ENCODE measurements at places on chromosomes 6 and 20.

DNA sequence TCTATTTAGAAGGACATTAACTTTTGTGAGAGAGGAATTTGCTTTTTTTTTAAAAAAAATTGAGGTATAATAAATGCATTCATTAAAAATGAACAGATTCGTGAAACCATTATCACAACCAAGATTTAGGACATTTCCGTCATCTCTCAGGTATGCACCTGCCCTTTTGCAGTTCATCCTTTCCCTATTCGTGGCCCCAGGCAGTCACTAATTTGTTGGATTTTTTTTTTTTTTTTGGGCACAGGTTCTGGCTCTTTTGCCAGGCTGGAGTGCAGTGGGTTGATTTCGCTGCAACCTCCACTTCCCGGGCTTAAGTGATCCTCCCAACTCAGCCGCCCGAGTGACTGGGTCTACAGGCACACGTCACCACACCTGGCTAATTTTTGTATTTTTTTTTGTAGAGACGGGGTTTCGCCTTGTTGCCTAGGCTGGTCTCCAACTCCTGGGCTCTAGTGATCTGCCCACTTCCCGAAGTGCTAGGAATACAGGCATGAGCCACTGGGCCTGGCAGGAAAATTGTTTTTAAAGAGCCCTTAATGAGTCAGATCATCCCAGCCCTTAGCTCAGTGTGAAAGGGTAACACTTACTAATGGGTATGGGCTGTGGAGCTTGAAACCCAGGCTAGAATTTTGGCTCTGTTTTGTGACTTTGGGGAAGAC, 9.2 kb downstream of the PHF3 start:
- ATAC-seq, result no peak

- ATAC-seq, result no peak
Observed at GRCh38 chr6:33144373-33144772, 47.9 kb downstream of the COL11A2 start.

GRCh38 chr20:63377256-63377941, 16.2 kb upstream of the CHRNA4 start:
- no peak for ATAC-seq

GRCh38 chr6:22380236-22380635, 83.4 kb upstream of the PRL start:
- no peak for ATAC-seq

GRCh38 chr20:60262967-60263603, 304.9 kb downstream of the CDH26 start:
- ATAC-seq, result no peak

- ATAC-seq, result peak; percentile 48
Observed at GRCh38 chr6:87714093-87714842, 12.2 kb upstream of the AKIRIN2 start.

DNA sequence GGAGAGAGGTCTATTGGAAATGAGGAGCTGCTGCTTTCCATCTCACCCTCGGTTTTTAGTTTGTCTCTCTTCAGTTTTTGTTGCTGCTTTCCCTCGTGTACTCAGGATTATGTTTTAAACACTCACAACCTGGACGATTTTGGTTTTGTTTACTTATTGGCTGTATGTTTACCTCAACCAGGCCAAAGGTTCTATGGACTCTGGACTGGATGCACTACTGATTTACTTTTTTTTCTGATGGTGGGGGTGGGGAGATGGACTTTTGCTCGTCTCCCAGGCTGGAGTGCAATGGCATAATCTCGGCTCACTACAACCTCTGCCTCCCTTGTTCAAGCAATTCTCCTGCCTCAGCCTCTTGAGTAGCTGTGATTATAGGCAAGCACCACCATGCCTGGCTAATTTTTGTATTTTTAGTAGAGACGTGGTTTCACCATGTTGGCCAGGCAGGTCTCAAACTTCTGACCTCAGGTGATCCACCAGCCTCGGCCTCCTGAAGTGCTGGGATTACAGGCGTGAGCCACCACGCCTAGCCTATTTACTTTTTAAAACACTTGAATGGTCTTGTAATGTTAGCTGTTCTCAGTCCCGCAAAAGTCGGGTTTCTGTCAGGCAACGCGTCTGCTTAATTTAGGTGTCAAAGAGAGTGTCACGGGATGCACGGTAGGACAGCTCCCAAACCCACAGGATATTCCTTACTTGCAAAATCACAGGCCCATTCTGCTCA, 148.2 kb upstream of the RIPOR2 start:
- ATAC-seq, result no peak

- ATAC-seq, result no peak
Observed at GRCh38 chr20:35602851-35603495, 12.7 kb upstream of the SPAG4 start.

- ATAC-seq, result no peak
Observed at GRCh38 chr20:19074828-19075516, 137.5 kb upstream of the SLC24A3 start.

GRCh38 chr20:14189794-14190402, 147.5 kb downstream of the FLRT3 start:
- peak; percentile 88 for ATAC-seq

DNA sequence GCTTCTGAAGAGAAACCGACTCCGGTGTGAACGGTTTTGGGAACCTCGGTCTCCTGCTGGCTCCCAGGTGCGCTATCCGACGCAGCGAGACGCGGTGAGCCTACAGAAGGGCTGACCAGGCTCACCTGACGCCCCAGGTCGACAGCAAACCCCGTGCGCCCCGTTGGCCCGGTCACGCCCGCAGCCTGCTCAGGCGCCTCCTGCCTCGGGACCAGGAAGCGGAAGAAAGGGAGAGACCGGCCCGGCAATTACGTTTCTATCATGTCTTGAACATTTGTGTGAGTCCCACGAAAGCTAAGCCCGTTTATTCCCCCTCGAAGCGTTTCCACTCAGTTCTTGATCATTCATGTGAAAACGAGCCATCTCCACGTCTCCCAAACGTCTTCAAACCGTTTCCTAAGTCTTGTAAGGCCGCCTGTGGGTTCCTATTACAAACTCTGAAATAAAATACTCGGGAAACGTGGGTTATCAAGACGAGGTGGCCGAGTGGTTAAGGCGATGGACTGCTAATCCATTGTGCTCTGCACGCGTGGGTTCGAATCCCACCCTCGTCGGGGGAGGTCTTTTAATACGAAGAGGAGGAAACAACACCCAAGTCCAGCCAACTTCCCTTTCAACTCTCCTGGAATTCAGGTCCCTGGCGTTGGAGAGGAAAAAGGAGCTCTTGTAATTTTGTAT, 150.5 kb upstream of the PRSS16 start:
- ATAC-seq, result peak; percentile 63

DNA sequence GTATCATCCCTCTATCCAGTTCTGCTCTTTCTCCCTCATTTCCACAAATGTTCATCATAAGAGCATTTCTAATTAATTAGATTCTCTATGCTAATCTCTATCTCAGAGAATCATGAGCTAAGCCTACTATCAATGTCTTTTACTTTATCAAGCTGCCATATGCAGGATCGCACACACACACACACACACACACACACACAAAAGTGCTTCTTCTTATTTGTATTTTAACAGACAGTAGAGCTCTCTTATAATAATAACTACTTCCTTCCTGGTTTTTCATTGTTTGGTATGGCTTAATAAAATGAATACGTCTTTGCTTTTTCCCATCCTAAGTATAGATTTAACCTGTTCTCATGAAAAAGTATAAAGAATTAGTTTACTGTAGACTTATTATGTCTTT, 170.2 kb downstream of the HAO1 start:
- ATAC-seq, result no peak

GRCh38 chr6:11331111-11331510, 98.6 kb upstream of the NEDD9 start:
- ATAC-seq, result no peak

GRCh38 chr6:72416744-72417465, 205.0 kb upstream of the KCNQ5 start:
- peak; percentile 21 for ATAC-seq

GRCh38 chr20:42097741-42098140, 479.6 kb upstream of the CHD6 start:
- no peak for ATAC-seq

DNA sequence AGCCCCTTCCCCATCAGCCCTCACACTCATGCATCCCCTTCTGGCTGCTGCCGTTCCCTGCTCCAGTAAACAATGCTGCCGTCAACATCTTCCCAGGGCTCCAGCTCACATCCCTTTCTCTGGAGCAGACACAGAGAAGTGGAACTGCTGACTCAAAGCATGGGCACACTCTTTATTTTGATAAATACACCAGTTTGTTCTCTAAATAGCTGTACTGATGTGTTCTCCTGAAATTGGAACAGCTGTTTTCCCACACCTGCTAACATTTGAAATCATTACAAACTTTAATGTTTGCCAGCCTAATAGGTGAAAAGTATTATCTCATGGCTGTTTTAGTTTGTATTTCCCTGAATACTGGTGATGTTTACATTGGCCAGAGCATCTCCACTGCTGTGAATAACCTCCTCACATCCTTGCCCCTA, 102.1 kb upstream of the NXT1 start:
- no peak for ATAC-seq

- ATAC-seq, result peak; percentile 83
Observed at GRCh38 chr6:16712931-16713484, 48.3 kb downstream of the ATXN1 start.

DNA sequence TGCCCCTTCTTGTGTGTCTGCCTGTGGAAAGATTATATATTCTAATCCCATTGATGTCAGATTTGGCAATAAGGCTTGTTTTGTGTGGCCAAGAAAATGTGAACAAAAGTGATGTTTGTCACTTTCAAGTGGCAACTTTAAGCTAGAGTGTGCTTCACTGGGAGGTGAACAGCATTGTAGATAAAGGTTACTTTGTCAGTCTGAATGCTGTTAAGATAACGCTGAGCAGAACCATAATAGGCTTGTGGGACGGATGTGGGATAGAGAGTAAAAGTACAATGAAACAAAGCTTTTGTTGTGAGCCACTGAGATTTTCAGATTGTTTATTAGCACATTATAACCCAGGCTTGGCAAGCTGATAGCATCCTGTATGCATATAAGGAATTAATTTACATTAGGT, 303.8 kb upstream of the MAN1A1 start:
- no peak for ATAC-seq

GRCh38 chr6:20542927-20543602, 8.8 kb downstream of the CDKAL1 start:
- no peak for ATAC-seq

DNA sequence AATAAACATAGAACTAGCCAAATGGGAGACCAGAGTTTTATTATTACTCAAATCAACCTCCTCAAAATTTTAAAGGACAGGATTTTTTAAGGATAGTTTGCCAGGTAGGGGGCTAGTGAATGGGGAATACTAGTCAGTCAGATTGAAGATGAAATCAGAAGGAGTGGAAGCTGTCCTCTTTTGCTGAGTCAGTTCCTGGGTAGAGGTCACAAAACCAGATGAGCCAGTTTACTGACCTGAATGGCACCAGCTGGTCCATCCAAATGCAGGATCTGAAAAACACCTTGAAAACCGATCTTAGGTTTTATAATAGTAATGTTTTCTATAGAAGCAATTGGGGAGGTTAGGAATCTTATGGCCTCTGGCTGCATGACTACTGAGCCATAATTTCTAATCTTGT, 558.2 kb downstream of the PKHD1 start:
- ATAC-seq, result no peak

DNA sequence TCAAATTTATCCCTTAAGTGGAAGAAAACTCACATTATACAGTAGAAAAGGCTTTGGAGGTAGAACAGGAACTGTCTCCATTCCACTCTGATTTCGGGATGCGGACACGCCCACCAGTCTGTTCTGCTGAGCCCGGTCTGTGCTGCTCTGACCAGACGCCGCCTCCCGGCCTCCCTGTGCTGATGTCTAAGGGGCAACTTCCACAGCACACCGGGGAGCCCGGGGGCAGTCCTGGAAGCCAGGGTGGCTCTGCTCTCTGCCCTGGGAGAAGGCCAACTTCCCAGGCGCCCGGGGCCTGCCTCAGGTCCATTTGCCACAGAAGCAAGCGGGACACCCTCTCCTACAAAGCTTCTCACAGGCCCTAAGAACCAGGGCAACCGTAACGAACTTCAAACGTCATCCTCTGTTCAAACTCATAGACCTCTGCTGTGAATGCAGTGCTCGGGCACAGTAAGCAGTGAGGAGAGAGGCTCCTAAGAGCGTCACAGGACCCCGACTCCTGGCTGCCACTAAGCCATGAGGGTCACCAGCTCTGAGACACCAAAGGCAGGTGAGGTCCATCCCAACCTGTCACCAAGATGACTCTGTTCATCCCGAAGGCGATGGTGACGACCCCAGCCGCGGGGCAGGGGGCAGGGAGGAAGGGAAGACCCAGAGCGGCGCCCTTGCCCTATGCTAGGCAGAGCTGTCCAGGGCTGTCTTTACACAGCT, 5.6 kb downstream of the TAF4 start:
- ATAC-seq, result no peak

- ATAC-seq, result no peak
Observed at GRCh38 chr6:95973976-95974375, 41.8 kb upstream of the FUT9 start.

GRCh38 chr6:56096946-56097621, 150.3 kb downstream of the COL21A1 start:
- ATAC-seq, result no peak

All from SK-N-SH treated with all-trans-retinoic acid at 6 μM for 48 hours (cell line).